Esophagus muscularis mucosa (tissue), 4 donors: ENCODE measurements at places on chromosomes 5 and 9. TPM values are rescaled to one million over a fixed set of nuclear protein-coding genes. Genes with fewer than 3 reads are reported as not detected.

DNA sequence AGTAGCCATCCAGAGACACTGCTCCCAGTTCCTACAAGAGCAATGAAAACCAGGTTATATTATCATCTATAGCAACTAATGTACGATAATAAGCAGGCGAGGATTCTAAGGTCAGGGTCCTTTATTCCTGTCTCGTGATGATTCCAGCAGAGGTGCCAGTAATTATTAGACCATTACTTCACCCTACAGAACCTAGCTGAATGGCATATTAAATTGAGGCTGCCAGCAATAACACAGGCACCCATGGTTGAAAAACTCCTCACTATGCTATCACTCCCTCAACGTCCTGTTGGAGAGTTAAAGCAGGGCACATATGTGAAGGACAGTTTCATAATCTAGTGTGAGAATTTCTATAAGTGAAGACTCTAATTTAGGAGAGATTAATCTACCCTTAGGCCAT is 29.7 kb downstream of the DCAF12 start:
- no peak for DNase-seq

DNA sequence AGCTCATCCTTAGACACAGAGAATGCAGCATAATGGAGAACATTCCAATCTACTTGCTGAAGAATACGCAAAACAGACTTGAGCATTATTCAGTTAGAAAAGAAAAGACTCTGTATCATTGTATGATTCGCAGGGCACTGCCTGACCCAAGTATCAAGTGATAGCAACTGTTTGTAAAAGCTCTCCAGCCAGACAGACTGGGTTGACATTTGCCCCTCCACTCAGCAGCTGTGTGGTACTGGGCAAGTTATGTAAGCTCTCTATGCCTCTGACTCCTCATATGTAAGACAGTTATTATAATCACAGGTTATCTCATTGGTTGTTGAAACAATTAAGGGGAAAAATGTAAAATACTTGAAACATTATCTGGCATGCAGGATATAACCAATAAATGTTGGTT is 505.0 kb downstream of the ELAVL2 start:
- DNase-seq: no peak

GRCh38 chr5:39716532-39717028 is 291.8 kb upstream of the DAB2 start:
- no peak for DNase-seq

Gene PCDHB8
- 0.33 TPM for total RNA-seq

GRCh38 chr5:122172207-122172606 is 42.9 kb downstream of the ZNF474 start:
- no peak for DNase-seq

DNA sequence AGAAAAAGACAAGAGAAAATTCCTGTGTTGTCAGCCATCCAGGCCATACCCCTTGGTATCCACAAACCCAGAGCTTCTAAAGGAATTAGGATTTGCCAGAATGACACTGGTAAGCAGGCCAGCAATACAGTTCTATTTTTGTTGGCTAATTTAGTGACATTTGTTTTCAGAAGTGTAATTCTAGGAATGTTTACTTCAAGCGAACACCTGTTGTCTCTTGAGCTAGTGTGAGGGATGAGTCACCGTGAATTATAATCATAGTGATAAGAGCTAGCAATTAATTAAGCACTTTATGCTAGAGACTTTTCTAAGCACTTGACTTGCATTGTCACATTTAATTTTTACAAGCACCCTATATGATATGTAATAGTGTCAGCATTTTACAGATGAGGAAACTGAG is 99.2 kb downstream of the PRKACG start:
- DNase-seq: no peak

- DNase-seq: no peak
These were observed 59.8 kb downstream of the NREP start for GRCh38 chr5:111697215-111697614.

Gene PRLR
- total RNA-seq: 0.80 TPM

- DNase-seq: no peak
These were observed 235.1 kb downstream of the SPOCK1 start for GRCh38 chr5:137264041-137264440.

- no peak for DNase-seq
These were observed 208.4 kb downstream of the PDZD2 start for GRCh38 chr5:31847354-31847753.

DNA sequence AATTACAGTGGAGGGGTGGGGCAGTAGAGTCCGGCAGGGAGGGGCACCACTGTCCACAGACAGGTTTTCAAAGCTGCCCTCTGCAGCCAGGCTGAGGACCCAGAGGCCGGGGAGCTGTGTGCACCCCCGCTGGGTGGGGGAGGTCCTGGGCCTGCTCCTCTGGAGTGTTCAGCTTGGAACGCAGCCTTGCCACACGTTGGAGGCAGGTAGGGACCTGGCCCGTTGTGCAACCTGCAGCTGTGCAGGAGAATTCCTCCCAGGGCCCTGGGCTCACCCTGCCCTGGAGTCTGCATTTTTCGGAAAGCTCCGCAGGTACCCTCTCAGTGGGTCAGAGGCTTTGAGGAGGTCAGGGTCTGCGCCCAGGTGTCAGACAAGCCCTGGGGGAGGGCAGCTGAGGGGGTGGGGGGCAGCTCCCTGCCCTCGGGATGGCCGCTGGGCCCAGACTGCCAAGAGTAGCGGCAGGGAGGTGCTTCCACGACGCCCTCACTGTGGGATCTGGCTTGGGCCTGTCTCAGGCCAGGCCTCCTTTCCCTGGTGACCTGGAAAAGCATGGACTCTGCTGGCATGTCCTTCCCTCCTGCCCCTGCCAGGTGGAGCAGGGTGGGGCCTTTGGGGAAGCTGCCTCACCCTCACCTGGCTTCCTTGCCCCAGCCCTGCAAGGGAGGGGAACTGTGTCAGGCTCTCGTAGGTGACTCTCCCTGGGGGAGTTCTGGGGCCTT is 29.5 kb downstream of the RXRA start:
- DNase-seq: no peak

Gene PCDHGA11
- 3.0 TPM for total RNA-seq

DNA sequence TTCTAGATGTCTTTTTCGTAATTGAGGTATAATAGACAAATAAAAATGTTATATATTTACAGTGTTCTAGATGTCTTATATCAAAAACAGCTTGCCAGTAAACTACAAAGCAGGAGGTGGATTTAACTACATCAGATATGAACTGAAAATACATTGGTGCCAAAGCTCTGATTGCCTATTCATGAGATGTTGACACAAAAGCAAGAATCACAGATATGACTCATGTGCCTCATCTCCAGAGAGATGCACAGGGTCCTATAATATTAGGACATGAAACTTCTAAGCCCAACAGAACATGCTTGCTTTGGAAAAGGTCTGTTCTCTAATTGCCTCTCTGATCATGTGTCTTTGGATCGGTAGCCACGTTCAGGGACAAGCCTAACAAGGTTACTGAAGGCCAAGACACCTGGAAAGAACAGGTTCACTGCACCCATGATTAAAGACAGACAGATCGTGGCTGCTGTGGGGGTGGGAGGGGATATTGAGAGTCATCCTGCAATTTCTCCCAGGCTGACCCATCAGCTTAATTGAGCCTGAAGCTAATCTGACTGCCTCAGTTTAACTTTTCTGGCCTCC is 16.8 kb downstream of the ABCA1 start:
- no peak for DNase-seq
